HepG2 (cell line): ENCODE measurements at places on chromosomes 5 and 9. TPM values are rescaled to one million over a fixed set of nuclear protein-coding genes. Genes with fewer than 3 reads are reported as not detected.

The SLCO6A1 gene
- 0.31 TPM in 1 of 2 replicates, not detected in the other for total RNA-seq

The FSTL4 gene
- 1.9 and 2.1 TPM in 2 replicates for total RNA-seq

The PHAX gene
- 59.7 and 95.0 TPM in 2 replicates for total RNA-seq

The IL7R gene
- total RNA-seq: not detected in 2 replicates

The PCDHGA4 gene
- 0.15 and 0.58 TPM in 2 replicates for total RNA-seq

The ARL10 gene
- total RNA-seq: 0.01 and 0.18 TPM in 2 replicates

The FOXD4 gene
- 0.18 TPM in 1 of 2 replicates, not detected in the other for total RNA-seq

The WNK2 gene
- total RNA-seq: 10.5 and 16.6 TPM in 2 replicates

- DNase-seq: no peak
These were observed 141.1 kb upstream of the RAPGEF1 start for GRCh38 chr9:131880833-131881583.

DNA sequence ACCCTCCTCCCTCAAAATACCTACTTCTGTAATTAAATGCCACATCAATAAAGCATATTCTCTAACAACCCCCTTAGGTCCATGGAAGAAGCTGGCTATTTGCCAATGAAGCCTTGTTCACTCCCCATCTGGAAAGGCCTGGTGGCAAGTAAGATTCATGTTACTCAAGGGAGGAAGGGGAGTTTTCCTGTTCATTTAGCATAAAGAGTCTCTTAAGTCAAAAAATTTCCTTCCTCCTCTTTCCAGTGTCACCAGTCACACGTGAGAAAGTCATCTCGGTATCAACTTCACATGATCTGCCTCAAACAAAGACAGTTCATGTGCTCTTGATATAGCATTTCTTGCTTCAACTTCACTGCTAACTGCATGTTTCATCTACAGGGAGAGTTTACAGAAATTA, 32.7 kb upstream of the RIC1 start:
- DNase-seq: no peak

DNA sequence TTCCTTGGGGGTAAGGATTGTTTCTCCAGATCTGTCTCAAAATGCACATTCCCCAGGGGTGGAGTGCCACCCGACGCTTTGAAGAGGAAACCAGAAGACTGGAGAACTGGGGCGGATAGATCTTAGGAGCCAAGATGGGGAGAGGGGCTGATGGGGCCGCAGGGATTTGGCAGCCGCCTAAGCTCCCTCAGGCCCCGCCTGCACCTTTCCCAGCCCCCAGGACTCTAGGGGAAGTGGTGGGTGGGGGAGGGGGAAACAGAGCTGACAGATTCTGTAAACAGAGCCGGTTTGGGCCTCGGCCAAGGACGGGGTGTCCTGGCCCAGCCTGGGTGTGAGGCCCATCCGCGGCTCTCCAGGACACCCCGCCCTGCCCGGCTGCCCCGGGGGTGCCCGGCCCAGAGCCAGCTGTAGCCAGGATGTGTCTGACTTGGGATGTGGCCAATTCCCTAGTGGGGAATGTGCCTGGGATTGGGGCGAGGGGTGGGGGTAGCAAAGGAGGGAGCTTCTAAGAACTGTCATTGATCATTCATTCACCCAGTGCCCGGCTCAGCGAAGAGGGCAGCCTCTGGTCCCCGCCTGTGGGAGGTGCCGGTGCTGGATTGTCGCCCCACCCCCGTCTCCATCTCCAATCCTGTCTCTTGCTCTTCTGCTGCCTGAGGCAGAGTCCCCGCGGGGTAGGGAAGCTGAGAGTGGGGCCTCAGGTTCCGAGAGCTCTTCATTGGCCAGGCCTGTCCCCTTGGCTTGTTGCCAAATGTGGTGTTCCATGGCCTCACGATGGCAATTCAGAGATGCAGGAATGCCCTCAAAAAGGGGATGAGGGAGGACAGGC, 54.8 kb upstream of the CDKN2AIPNL start:
- DNase-seq: peak; percentile 86

- no peak for DNase-seq
These were observed 1280.2 kb upstream of the C9orf72 start for GRCh38 chr9:28853477-28853876.

GRCh38 chr5:121053055-121053985, 589.2 kb downstream of the PRR16 start:
- no peak for DNase-seq

GRCh38 chr5:16626696-16627264, 10.0 kb upstream of the RETREG1 start:
- no peak for DNase-seq

- DNase-seq: peak; percentile 0
These were observed 1111.1 kb downstream of the TAF11L14 start for GRCh38 chr5:18745042-18745987.

- no peak for DNase-seq
These were observed 10.1 kb downstream of the TGFBR1 start for GRCh38 chr9:99114846-99115500.

DNA sequence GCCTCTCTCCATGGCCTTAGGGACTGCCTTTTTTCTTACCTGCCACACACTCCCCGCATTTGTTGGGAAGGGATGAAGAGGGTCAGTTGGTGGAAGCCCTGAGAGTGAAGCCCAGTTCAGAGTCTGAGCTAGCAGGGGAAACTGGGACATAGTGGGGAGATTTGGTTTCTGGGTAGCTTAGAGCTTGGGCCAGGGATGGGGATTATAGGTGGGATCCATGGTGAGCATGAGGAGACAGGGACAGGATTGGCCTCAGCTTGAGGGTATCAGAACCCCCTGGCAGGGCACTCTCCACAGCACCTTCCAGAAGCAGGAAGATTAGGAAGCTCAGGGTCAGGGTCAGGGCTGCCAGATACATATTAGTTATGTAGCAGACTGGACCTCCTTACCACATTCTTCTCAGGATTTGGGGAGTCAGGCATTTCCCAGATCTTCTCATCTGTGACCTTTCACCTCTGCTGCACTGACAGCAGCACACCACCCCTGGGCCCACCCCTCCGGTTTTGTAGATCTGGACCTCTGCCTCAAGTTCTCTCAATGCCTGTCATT, 17.9 kb downstream of the OR13J1 start:
- no peak for DNase-seq

DNA sequence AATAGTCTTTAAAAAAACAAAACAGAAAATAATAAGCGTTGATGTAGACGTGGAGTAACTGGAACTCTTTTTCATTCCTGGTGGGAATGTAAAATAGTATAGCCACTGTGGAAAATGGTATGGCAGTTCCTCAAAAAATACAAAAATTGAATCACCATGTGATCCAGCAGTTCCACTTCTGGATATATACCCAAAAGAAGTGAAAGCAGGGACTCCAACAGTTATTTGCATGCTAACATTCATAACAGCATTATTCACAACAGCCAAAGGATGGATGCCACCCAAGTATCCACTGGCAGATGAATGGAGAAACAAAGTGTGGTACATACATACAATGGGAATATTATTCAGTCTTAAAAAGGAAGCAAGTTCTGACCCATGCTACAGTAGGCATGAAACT, 4.2 kb upstream of the PHF2 start:
- DNase-seq: no peak

DNA sequence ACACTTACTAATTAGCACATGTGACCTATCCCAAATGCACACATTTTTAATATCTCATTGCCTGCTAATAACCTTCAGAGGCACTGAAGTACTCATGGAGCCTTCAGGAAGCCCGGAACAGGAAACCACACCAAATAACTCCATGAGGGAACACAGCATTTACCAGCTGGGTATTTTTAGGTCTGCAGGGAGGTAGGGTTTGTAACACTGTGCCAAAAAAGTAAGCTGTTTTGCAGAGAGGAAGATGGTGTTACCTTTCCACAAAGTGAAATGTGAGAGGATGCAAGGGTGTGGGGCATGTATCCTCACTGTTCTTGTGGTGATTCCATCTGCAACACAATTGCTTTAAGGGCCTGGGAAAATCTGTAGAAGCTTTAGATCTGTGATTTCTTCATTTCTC, 64.4 kb downstream of the NUDT12 start:
- no peak for DNase-seq
